Activated CD4-positive, alpha-beta T cell treated with anti-CD3 and anti-CD28 coated beads, Interleukin-2, amount 50 U/mL, for 1 hour (primary cell): ENCODE measurements at places on chromosomes 4 and X.

- DNase-seq = no peak
Measured at GRCh38 chrX:39137363-39137954, 336.2 kb downstream of the MID1IP1 start.

- no peak for DNase-seq
Measured at GRCh38 chr4:30630431-30630830, 89.7 kb upstream of the PCDH7 start.

- DNase-seq = no peak
Measured at GRCh38 chrX:70134116-70134477, 850 bp downstream of the IGBP1 start.

DNA sequence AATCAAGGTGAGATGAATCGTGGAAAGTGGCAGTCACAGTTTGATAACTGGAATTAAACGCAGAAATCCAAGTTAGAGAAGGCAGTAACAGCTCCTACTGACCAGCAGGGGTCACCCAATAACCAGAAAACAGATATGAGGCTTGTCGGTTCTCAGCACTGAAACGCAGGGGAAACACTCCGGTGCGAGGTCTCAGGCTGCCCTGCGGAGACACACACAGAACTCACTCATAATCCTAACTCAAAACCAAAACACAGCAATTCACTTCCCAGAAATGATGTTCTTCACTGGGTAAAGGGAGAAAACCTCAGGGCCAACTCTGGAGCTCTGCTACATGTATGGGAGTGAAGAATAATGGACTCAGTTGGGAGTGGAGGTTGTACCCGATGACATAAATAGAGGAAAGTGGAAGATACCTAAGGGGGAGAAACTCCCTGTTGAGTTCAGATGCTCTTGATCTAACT, 384.4 kb downstream of the RAPGEF2 start:
- no peak for DNase-seq

- no peak for DNase-seq
Measured at GRCh38 chr4:78603384-78603783, 51.8 kb downstream of the ANXA3 start.

DNA sequence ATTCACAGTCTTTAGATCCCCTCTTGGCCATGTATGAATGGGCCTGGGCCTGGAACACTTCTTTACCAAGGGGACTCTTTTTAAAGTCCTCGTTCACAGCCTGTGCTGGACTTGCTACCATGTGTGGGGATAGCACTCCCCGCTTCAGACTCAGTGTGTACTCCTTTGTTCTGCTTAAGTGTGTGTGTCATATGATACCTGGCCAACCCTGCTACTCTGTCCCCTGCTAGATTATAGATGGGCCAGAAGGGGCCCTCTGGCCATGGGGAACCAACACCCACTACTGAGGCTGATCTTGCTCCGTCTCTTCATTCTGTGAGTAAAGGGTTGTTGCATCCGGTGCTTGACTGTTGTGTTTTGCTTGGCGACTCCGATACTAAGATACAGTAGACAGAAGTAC, 8.0 kb downstream of the CCDC110 start:
- DNase-seq = no peak

DNA sequence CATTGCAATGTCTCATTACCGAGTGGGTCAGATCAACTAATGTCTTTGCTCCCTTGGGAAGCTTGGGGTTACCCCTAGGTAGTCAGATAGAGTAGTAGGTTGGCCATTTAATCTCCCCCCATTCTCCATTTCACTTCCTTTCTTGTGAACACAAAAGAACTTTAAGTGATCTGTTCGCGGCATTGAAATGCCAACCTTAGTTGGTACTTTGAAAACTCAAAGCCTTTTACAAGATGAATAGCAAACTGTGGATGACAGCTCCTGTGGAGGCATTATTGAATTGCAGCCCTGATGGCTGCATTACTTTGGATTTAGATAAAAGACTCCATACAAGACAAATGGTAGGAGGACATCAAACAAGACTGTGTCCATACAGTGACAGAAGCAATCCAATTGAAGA, 469.1 kb downstream of the GBA3 start:
- DNase-seq = no peak

GRCh38 chr4:16859031-16859430, 39.4 kb downstream of the LDB2 start:
- no peak for DNase-seq

DNA sequence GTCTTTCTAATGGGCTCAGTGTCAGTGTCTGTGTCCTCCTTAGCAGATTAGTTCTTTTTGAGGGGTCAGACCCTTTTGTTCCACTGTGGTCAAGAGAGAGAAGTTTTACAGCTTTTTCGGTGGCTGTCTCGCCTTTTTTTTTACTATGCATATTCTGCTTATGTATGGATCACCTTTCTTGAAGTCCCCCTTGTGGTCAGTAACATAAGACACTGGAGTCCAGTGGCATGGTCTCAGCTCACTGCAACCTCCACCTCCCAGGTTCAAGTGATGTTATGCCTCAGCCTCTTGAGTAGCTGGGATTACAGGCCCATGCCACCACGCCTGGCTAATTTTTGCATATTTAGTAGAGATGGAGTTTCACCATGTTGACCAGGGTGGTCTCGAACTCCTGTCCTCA, 54.0 kb upstream of the PGRMC2 start:
- no peak for DNase-seq

DNA sequence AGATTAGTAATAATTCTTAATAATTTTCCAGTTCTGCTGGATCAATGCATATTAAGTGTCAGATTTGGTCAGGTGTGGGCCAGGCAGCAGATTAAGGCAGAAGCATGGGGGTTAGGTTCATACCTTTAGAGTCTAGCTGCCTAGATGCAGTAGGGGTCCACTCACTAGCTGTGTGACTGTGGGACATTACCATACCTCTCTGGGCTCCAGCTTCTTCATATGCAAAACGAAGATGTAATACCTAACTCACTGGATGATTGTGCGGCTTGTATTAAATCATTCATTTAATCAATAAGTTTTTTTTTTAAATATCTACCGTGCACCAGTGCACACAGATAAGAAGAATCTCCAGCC, 1.4 kb downstream of the ANXA3 start:
- no peak for DNase-seq

DNA sequence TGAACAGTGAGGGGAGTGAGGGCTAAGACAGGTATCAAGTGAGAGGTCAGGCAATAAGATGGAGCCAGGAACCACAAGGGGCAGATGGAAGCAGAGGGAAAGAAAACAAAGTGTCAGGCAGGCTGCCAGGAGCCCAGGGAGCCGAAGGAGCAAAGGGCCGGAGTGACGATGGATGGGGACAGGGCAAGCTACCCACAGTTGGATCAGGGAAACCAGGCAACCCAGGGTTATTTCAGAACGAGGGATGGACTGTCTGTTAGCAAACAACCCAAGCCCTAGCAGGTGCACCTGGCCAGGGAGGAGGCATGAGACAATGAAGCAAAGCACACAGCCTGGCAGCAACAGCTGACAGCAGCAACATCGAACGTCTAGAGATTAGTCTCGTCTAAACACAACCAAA, 39.2 kb downstream of the SEL1L3 start:
- DNase-seq = no peak

DNA sequence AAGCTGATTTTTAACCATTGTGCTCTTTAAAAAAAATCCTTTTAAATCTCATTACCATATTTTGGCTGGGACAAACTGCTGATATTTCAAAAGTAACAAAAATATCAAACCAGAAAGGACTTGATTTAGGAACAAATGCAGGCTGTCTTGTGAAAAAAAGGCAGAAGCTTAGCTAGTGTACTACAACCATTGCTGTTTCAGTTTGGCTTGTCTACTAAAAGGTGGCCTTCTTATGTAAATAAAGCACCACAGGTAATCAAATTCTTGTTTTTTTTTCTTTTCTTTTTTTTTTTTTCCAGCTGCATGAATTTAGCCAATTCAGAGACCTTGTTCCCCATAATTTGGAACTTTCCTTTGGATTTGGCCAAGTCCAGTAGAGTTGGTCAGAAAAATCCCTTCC, 43.8 kb upstream of the MAGEA8 start:
- no peak for DNase-seq

DNA sequence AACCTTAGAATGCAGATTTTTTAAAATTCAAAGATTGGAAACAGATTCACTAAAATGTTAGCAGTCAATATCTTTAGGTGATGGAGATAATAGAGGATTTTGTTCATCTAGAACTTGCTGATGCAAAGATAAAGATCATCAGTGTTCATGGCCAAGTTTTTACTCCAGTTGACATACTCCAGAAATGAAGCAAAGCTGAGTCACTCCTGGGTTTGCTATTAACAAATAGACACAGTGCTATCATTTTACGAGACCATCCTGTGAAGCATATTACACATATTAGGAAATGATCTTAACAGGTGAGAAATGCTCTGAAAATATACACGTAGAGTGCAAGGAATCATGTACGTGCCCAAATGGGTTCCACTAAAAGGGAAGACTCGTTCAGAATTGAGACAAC, 170.6 kb upstream of the FAM9B start:
- no peak for DNase-seq

GRCh38 chr4:73752424-73752823, 12.1 kb downstream of the CXCL8 start:
- DNase-seq = no peak

- no peak for DNase-seq
Measured at GRCh38 chr4:121030711-121031110, 41.6 kb downstream of the NDNF start.

- DNase-seq = no peak
Measured at GRCh38 chrX:12779534-12779933, 11.7 kb upstream of the PRPS2 start.

GRCh38 chr4:8318509-8318908, 49.0 kb downstream of the HTRA3 start:
- no peak for DNase-seq

- DNase-seq = no peak
Measured at GRCh38 chr4:70943114-70943513, 40.9 kb downstream of the MOB1B start.

DNA sequence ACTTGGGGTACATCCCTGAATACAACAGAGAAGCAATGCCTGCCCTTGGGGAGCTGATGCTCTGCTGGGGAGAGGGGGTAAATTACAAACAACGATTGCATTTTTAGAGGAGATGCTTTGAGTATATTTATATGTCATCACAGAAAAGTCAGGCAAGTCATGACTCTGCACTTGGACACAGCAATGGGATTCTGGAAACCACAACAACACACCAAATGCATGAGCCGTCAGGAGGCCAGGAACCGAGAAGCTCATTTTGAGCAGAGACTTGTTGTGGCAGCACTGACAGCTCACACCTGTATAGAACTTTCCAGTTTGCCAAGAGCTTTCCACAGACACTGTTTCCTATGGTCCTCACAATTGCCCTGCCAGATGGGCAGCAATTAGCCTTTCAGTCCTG, 113.2 kb upstream of the RBPJ start:
- no peak for DNase-seq

GRCh38 chrX:71563921-71564320, 14.3 kb upstream of the GCNA start:
- no peak for DNase-seq

- DNase-seq = no peak
Measured at GRCh38 chrX:108000751-108001150, 18.6 kb upstream of the TEX13B start.

DNA sequence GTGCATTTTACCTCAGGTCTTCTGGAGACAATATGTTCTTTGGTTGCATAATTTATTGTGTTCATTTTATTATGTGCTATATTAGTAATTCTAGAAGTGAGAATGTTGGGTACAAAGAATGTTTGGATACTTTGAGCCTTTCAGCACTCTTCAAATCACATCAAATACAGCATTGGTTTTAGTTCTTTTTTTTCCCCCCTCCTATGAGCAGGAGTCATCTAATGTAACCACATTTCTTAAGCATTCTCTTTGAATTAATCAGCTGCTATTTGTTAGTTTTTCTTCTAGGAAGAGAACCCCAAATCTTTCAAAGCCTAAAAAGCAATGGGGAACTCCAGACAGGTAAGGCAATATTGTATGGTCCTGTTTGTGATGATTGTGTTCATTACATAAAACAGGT, 46.7 kb downstream of the ARL9 start:
- DNase-seq = no peak

DNA sequence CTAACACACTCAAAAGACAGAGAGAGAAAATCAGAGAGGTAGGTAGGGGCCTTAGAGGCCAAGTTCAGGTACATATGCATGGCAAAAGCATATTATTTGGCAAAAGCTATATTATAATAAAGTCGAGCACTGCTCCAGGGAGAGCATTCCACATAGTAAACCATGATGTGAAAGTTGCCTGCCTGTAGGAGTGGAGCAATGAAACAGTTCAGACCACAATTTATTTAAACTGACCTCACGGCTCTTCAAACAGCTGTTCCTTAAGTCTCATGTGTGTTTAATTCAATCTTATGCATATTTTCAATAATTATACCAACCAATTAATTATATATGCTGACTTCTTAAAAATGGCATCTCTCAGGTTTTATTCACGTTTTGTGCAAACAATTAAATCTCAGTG, 3.3 kb downstream of the RFC1 start:
- DNase-seq = no peak

- no peak for DNase-seq
Measured at GRCh38 chrX:17375367-17375636, 302 bp downstream of the NHS start.

- DNase-seq = no peak
Measured at GRCh38 chr4:12723849-12724447, 760.2 kb downstream of the RAB28 start.

- no peak for DNase-seq
Measured at GRCh38 chr4:165359506-165359905, 19.3 kb upstream of the CPE start.

GRCh38 chr4:61298178-61298740, 98.1 kb downstream of the ADGRL3 start:
- no peak for DNase-seq

DNA sequence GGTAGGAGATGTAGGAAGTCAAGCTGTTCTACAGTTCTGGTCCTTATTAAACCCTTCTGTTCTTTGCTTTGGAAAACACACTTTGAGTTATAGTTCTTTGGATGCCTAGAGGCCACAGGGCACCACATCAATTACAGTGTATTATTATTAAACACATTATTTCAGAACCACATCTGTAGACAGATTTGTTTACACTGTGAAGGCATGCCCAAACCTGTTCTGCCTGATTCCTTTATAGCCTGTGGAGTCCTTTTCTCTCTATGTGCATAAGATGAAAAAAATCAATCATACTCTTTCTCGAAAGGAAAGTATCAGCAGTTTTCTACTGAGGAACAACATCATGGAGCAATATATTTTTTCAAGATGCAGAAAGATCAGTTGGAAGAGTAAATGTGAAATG, 371.3 kb upstream of the INTU start:
- no peak for DNase-seq

DNA sequence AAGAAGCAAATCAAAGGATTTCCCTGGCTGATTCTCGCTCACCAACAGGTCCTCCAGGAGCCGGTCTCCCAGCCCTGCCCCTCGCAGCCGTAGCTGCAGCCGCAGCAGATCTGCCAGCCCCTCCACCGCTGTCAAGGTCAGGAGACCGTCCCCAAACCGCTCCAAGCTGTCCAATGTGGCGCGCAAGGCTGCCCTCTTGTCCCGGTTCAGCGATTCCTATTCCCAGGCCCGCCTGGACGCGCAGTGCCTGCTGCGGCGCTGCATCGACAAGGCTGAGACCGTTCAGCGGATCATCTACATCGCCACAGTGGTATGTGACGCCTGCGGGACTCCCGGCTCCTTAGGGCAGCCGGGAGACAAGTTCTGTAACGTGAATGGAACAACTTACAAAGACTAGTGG, 25.6 kb downstream of the SPATA18 start:
- no peak for DNase-seq

- no peak for DNase-seq
Measured at GRCh38 chrX:11241720-11242119, 51.5 kb upstream of the AMELX start.
